Naive thymus-derived CD8-positive, alpha-beta T cell (primary cell): ENCODE measurements at places on chromosomes 5 and 9. TPM values are rescaled to one million over a fixed set of nuclear protein-coding genes. Genes with fewer than 3 reads are reported as not detected.

- no peak for DNase-seq
- H3K4me3 ChIP-seq, result no peak overlapping the region
Observed at GRCh38 chr9:134607971-134608370, 33.6 kb upstream of the COL5A1 start.

DNA sequence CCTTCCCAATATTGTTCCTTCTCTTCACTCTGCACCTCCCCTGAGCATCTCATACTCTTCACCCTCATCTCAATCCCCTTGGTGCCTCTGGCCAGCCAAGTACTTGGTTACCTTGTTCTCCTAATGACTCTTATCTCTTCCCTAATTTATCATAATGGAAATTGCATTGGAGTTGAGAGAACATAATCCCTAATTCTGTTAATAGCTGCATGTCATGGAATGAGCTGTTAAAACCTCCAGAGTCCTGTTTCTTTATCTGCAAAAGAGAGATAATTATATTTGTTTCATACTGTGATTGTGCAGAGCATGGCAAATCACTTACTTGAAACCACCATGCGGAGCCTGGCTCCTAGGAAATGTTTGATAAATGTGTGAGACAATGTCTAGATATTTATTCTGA lies 1074.9 kb upstream of the DMAC1 start:
- no peaks in the 10 kb centered on the region for H3K36me3 ChIP-seq
- no peak overlapping the region for H3K27ac ChIP-seq
- DNase-seq, result no peak
- no peaks in the 10 kb centered on the region for H3K4me1 ChIP-seq
- H3K4me3 ChIP-seq, result no peak overlapping the region

DNA sequence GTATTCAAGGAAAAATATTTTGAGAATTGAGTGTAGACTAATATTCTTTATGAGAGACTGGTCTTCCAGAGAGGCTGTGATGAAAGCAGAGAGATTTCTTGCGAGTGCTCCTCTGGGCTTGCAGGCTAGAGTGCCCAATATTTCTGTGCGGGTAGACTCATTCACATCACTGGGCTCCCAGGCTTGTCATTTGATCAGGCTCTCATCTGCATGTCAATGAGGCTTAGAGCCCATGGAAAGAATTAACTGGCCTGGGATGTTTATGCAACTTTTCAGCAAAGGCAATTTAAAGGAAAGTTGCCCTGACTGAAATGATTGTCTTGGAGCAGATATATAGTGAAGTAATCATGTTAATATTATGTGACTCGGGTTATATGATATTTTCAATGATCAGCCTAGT lies 42.3 kb downstream of the SNCAIP start:
- no peak overlapping the region for H3K4me3 ChIP-seq
- no peaks in the 10 kb centered on the region for H3K4me1 ChIP-seq
- no peaks in the 10 kb centered on the region for H3K36me3 ChIP-seq

DNA sequence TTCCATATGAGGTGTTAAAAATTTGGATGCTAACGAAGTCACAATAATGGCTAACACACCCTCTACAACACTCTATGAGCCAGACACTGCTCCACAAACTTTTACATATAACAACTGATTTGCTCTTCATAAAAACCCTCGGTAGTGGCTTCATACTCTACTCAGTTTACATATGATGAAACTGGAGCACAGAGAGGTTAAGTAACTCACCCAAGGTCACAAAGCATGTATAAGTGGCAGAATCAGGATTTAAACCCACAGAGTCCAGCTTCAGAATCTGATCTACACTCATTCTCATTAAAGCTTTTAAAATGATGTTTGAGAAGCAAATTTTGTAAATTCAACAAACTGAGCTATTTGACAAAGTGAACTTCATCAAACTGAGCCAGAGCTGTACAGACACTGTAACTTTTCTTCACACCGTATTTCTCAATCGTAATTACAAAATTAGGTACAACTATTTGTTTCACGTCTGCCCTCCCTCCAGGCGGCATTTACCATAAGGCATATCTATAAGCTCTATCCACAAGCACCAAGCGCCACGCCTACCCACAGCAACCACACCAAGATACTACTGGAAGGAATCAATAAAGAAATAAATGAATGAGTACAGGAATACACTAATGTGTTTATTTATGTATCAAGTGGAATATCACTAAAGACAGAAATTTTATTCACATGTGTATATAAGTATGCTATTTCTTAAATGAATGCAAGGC lies 24.3 kb downstream of the TTC39B start:
- no peaks in the 10 kb centered on the region for H3K27me3 ChIP-seq
- H3K36me3 ChIP-seq, result peaks cover 4% of the 10 kb centered on the region
- no peak for DNase-seq
- H3K27ac ChIP-seq, result no peak overlapping the region

Gene C9orf153
- 0.77 TPM for total RNA-seq

Gene SLC25A51
- total RNA-seq, result 35.1 TPM

Gene RARS1
- total RNA-seq, result 102 TPM

GRCh38 chr5:87277279-87277835 lies 9.7 kb downstream of the RASA1 start:
- H3K27me3 ChIP-seq, result no peaks in the 10 kb centered on the region
- H3K4me1 ChIP-seq, result peaks cover 69% of the 10 kb centered on the region
- H3K4me3 ChIP-seq, result no peak overlapping the region
- no peak for DNase-seq
- peaks cover 19% of the 10 kb centered on the region for H3K36me3 ChIP-seq

Gene NUTM2G
- not detected for total RNA-seq

- H3K27ac ChIP-seq, result no peak overlapping the region
- H3K4me3 ChIP-seq, result no peak overlapping the region
- peaks cover 10% of the 10 kb centered on the region for H3K27me3 ChIP-seq
- DNase-seq, result no peak
Observed at GRCh38 chr9:16825971-16826625, 44.4 kb downstream of the BNC2 start.

DNA sequence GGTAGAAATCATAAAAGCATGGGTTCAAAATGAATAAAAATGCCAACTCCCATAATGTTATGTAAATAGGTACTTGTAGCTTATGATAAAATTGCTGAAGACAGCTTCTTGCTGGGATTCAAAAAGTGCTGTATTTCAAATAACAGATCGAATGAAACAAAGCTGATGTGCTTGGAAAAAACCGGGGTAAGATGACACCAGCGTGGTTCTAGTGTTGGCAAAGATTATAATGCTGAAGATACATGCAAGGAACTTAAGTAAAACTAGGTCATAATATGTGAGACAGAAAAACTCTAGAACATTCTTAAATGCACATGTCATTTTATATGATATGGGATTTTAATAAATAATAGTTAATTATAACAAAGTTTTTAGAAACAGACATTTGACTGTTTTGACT lies 44.4 kb upstream of the APC start:
- H3K27ac ChIP-seq, result no peak overlapping the region
- no peaks in the 10 kb centered on the region for H3K36me3 ChIP-seq
- peaks cover 16% of the 10 kb centered on the region for H3K27me3 ChIP-seq
- DNase-seq, result no peak
- H3K4me3 ChIP-seq, result no peak overlapping the region
- no peaks in the 10 kb centered on the region for H3K4me1 ChIP-seq

Gene IFNA13
- total RNA-seq, result not detected

Gene FAM221B
- not detected for total RNA-seq

DNA sequence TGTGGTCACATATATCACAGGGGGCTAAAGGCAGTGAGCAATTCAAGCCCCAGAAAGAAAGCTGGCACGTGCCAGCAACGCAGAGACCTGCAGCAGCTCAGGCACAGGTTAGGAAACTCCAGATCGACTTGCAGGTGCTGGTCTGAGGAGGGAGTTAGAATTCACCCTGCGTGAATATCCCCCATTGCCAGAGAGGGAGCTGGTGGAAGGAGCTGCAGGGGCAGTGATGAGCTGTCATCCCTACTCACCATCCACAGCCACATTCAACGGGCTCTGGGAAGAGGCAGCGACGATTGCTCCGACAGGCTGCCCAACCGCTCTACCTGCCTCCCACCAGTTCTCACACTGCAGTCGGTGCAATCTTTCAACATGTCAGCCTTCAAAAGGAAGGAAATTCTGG lies 40.8 kb upstream of the CLK4 start:
- H3K27ac ChIP-seq, result no peak overlapping the region
- no peaks in the 10 kb centered on the region for H3K4me1 ChIP-seq
- no peak overlapping the region for H3K4me3 ChIP-seq
- peaks cover 16% of the 10 kb centered on the region for H3K27me3 ChIP-seq
- DNase-seq, result no peak

- no peak for DNase-seq
- H3K4me3 ChIP-seq, result no peak overlapping the region
- H3K4me1 ChIP-seq, result no peaks in the 10 kb centered on the region
Observed at GRCh38 chr5:143843461-143843860, 31.5 kb downstream of the HMHB1 start.

DNA sequence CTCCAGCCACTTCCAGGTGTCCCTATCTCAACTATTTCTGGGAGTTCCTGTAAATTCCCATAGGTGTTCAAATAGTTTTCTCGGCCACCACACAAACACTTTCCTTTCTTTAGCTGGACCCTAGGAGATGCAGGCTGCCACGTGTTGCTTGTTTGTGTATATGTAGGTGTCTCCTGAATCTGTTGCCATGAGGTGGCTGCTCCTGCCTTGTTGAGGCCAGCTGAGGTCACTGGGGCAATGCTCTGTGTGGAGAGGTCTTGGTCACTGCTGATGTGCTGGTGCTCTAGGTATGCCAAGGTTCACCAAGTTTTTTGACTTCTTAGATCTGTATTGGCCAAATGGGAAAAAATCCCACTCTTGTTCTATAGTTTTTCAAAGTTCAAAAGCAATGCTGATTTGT lies 132.5 kb upstream of the CHD1 start:
- no peaks in the 10 kb centered on the region for H3K36me3 ChIP-seq
- no peak overlapping the region for H3K4me3 ChIP-seq
- H3K27ac ChIP-seq, result no peak overlapping the region
- no peak for DNase-seq
- H3K27me3 ChIP-seq, result peaks cover 11% of the 10 kb centered on the region
- H3K4me1 ChIP-seq, result peaks cover 31% of the 10 kb centered on the region

Gene FYB1
- 642 TPM for total RNA-seq

Gene PGM5
- not detected for total RNA-seq
